B cell (primary cell): ENCODE measurements at places on chromosomes 12 and 14. TPM values are rescaled to one million over a fixed set of nuclear protein-coding genes. Genes with fewer than 3 reads are reported as not detected.

Gene PLEKHH1
- 0.25 and 0.37 TPM in 2 replicates for polyA plus RNA-seq

Gene CNTN1
- not detected in 2 replicates for polyA plus RNA-seq

Gene OR4E2
- polyA plus RNA-seq: not detected in 2 replicates

Gene CD27
- 34.0 and 102 TPM in 2 replicates for polyA plus RNA-seq

Gene EDDM3A
- 0.26 TPM in 1 of 2 replicates, not detected in the other for polyA plus RNA-seq

Gene KRT6C
- polyA plus RNA-seq: not detected in 2 replicates

Gene KLHL33
- 0.25 and 0.36 TPM in 2 replicates for polyA plus RNA-seq

Gene KSR2
- not detected in 2 replicates for polyA plus RNA-seq

Gene CIT
- 1.1 and 1.4 TPM in 2 replicates for polyA plus RNA-seq

Gene NGB
- not detected in 2 replicates for polyA plus RNA-seq

Gene SRRM4
- polyA plus RNA-seq: not detected in 2 replicates

Gene PTGER2
- polyA plus RNA-seq: 0.78 and 0.92 TPM in 2 replicates

Gene SLC6A12
- 0.06 TPM in 1 of 2 replicates, not detected in the other for polyA plus RNA-seq

Gene RNFT2
- polyA plus RNA-seq: 5.2 and 7.5 TPM in 2 replicates
